HuH-7.5 (cell line): ENCODE measurements at places on chromosomes 1 and 21.

DNA sequence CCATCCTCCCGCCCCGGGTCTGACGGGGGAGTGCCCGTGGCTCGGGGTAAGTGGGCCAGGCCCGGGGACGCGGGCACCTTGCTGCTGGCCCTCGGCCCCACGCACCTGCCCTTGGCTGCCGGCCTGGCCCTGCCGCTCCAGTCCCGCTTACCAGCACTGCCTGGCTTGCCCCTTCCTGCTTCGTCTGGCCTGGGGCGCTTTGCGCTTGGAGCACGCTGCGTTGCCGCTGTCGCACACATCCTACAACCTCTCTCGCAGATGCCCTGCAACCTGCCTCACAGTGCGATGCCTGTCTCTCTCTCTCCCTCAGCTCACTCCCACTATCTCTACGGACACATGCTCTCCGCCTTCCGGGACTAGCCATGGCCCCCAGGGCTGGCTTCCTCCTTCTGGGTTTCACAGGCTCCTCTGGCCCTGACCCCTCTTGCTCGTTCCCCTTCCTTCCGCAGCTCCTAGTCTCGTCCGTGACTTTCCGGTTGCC is 9.7 kb downstream of the MYOG start:
- DNase-seq: no peak

DNA sequence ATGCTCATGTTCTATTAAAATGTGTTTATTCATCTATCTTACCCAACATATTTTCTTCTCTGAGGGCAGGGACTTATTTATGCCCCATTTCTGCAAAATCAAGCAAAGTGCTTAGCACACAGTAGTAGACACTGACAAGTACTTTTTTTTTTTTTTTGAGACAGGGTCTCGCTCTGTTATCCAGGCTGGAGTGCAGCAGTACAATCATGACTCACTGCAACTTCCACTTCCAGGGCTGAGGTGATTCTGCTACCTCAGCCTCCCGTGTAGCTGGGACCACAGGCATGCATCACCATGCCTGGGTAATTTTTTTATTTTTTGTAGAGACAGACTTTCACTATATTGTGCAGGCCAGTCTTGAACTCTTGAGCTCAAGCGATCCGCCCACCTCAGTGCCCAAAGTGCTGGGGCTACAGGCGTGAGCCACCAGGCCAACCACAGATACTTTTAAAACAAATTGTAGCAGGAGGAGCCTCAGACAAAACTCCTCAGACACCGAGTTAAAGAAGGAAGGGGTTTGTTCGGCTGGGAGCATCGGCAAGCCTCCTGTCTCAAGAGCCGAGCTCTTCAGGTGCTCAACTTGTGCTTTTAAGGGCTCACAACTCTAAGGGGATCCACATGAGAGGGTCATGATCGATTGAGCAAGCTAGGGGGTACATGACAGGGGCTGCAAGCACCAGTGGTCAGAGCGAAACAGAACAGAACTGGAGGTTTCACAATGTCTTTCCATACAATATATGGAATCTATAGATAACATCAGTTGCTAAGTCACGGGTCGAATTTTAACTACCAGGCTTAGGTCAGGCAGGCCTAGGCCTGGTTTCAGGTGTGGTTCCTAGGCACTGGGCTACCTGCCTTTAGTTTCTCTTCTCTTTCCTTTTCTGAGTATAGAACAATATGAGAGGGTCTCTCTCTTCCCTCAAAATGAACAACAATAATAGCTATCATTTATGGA is 5.7 kb upstream of the TMEM167B start:
- no peak for DNase-seq

GRCh38 chr1:248361121-248361715 is at the start of gene OR2T4:
Gene OR2T4 (plus strand): TSS chr1:248361665. CDS start chr1:248361665, 0 bp downstream.
- DNase-seq: no peak

DNA sequence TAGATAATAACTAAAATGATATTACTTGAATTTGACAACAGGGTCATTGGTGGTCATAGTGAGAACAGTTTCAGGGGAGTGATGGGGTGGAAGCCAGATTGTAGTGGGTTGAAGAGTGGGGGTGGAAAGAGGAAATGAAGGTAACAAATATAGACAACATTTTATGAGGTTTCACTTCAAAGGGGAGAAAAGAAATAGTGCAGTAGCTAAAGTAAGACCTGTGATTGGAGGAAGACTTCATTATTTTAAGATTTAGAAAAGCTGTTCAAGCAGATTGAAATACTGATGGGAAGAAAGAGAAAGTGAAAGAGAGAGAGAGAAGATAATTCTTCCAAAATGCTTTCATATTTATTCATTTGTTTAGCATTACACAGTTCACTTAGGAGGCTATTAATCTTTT is 52.0 kb upstream of the KCNA3 start:
- no peak for DNase-seq

- no peak for DNase-seq
Observed at GRCh38 chr1:212625781-212626450, 17.4 kb downstream of the ATF3 start.

DNA sequence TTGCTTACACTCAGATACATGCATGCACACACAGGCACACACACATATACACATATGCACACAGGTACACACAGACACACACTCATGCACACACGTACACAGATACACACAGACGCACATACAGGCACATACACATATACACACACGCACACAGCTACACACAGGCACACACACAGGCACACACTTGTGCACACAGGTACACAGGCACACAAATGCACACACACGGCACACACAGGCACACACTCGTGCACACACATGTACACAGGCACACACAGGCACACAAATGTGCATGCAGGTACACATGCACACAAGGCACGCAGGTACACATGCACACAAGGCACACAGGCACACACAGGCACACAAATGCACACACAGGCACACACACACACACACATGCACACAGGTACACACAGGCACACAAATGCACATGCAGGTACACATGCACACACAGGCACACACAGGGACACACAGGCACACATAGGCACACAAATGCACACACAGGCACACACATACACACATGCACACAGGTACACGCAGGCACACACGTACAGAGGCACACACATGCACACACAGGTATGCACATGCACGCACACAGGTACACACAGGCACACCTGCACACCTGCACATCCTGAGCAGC is 110.0 kb downstream of the WDR4 start:
- no peak for DNase-seq

GRCh38 chr21:34859976-34860653 is 189.0 kb downstream of the RUNX1 start:
- DNase-seq: no peak

GRCh38 chr21:35828161-35828560 is 232.2 kb downstream of the SETD4 start:
- no peak for DNase-seq

- DNase-seq: no peak
Observed at GRCh38 chr1:35656148-35656862, 15.0 kb upstream of the PSMB2 start.
